ENCODE measurements at places on chromosomes 13 and 19.

GRCh38 chr19:45767881-45768654 is 984 bp downstream of the SIX5 start:
- DNase-seq: peak; percentile 86

DNA sequence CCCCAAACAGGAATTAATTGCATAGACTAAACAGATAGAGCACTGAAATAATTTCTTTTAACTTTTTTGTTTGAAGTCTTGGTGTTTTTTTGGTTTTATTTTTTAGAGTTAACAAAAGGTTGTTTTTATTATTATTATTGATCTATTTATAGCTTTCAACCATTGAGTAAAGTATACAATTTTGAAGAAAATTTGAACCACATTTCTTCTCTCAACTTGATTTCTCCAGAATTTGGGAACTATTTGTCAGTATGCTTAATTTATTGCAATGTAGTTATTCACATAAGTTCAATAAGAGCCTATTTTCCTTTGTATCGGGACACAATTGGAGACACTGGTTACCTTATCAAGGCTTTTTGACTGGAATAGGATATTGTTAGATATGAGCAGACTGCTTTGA is 1045.6 kb upstream of the PCDH9 start:
- no peak for DNase-seq

- no peak for DNase-seq
Measured at GRCh38 chr13:111042661-111043226, 72.4 kb upstream of the ARHGEF7 start.

- DNase-seq: no peak
Measured at GRCh38 chr13:46379611-46380010, 7.4 kb downstream of the RUBCNL start.

GRCh38 chr19:16969135-16969534 is 57.5 kb downstream of the CPAMD8 start:
- peak; percentile 32 for DNase-seq

DNA sequence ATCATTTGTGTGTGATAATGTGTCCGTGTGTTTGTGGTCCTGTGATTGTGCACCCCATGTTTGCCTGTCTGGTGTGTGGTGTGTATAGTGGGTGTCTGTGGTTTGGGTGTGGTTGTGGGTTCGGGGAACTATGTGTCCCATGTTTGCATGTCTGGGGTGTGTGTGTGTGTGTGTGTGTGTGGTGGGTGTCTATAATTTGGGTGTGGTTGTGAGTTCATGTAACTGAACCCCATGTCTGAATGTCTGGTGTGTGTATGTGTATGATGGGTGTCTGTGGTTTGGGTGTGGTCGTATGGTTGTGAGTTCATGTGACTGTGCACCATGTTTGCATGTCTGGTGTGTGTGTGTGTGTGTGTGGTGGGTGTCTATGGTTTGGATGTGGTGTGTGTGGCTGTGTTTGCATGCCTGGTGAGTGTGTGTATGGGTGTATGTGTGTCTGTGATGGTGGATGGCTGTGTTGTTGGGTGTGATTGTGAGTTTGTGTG is 11.1 kb upstream of the NFIX start:
- DNase-seq: no peak

DNA sequence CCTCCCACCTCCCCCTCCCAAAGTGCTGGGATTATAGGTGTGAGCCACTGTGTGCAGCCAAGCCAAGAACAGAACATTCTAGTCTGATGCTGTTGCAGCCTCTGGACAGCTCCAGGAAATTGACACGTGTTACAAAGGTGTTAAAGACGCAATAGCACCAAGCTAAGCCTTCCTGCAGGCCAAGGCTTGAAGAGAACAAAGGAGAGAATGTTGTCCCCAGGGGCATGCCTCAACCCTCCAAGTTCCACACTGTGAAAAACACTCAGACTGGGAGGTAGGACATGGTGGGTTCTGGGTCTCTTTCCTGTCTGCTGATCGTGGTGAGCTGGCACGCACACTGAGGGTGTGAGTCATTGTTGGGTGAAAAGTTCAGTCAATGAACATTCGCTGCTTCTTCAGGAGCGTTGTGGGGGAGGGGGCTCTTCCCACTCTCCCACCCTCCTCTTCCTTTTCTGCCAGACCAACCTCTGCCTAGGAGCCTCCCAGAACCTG is 5.3 kb upstream of the PTPRS start:
- DNase-seq: peak; percentile 77

DNA sequence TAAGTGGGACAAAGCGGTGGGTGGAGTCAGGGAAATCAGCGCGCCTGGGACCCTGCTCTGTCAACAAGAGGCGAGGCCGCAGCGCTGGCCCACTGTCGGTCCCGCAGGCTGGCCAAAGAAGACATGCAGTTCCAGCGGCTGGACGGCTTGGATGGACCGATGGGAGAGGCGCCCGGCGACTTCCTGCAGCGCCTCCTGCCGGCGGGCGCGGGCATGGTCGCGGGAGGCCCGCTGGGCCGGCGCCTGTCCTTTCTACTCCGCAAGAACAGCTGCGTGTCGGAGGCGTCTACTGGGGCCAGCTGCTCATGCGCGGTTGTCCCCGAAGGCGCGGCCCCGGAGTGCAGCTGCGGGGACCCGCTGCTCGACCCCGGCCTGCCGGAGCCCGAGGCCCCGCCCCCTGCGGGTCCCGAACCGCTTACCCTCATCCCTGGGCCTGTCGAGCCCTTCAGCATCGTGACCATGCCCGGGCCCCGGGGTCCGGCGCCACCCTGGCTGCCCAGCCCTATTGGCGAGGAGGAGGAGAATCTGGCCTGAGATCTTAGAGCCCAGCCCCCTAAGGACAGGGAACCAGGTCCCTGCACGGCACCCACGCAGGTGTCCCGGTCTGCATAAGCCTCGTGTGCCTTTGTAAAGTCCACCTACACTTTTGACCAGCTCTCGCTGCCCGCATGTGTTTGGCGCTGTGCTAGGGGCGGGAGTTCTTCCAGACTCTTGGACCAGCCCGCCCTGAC is 6.1 kb downstream of the BEST2 start:
- DNase-seq: peak; percentile 77

DNA sequence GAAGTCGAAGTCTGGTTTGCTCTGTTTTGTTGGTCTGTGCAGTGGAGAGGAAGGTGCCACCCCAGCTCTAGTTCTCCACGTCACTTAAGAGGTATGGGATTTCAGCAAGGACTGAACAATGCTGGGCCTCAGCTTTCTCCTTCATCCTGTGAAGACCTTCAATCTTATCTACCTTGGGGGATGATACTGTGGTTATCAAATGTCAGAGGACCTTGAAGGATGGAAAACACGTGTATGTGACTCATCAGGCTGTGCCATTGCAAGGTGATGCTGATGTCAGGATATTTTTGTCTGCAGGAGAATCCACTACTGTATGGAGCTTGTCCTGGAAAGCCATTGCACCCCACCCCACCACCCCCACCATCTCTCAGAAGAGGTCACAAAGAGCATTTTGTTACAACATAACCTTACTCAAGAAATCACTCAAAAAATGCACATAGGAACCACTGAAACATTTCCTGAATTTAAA is 81.4 kb upstream of the UQCRFS1 start:
- DNase-seq: no peak

DNA sequence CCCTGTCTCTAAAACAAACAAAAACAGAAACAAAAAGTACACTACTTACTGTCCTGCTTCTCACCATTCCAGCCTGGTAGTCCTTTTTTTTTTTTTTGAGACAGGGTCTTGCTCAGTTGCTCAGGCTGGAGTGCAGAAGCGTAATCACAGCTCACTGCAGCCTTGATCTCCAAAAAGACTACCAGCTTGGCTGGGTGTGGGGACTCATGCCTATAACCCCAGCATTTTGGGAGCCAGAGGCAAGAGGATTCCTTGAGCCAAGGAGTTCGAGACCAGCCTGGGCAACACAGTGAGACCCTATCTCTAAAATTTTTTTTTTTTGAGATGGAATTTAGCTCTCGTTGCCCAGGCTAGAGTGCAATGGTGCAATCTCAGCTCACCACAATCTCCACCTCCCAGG is 5.1 kb upstream of the GDF15 start:
- DNase-seq: no peak

- DNase-seq: no peak
Measured at GRCh38 chr13:110653851-110654250, 38.5 kb downstream of the NAXD start.

DNA sequence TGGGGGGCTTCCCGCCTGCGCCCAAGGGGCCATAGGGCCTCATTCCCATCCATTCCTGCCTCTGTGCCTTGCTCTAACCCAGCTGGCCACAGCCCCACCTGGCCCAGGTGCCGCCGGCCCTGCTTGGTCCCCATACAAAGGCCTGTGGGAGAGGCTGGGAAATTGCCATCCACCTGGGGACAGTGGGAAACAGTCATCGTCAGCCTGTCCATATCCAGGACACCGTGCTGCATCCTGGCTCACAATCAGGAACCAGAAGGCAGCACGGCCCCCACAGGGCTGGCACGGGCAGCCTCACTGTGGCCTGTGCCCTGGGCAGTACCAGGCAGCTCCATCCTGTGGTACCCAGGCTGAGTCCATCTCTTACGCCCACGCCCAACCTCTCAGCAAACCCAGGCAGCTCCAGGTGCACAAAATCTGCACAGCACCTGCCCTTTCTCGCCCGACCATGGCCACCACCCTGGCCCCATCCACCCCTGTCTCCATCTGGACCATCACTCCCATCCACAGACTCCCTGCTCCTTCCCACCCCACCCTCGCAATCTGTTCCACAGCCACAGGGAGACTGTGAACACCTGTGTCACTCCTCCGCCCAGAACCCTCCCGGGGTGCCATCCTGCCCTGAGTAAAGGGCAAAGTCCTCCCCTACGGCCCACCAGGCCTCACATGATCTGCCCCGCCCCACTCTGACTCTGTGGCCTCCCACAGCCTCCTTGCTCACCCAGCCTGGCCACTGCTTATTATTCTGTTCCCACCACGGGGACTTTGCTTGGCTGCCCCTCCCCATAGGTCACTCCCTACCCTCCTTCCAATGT is 21.1 kb upstream of the FBXO27 start:
- DNase-seq: no peak

DNA sequence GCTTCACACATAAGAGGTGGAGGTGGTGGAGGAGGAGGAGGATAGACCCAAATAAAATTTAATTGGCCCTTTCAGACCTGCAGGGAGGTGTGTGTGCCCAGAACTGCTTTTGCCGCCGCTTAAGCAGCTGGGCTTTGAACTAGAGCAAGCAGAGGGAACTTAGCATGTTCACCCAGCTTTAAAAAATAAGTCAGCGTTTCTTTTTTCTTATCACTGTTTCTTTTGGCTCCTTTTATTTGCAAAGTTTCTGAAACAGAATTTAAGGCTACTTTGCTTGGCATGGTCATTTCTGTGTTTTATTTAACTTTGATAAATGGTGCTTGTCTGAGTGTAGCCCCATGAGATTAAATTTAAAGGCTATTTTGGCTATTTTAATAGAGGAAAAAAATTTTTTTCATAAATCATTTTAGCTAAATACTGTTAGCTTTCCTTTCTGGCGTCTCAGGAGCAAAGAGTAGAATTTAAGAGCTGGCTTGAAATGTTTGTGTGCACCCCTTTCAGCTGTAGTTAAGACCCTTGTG is 43.3 kb upstream of the RNF113B start:
- no peak for DNase-seq

DNA sequence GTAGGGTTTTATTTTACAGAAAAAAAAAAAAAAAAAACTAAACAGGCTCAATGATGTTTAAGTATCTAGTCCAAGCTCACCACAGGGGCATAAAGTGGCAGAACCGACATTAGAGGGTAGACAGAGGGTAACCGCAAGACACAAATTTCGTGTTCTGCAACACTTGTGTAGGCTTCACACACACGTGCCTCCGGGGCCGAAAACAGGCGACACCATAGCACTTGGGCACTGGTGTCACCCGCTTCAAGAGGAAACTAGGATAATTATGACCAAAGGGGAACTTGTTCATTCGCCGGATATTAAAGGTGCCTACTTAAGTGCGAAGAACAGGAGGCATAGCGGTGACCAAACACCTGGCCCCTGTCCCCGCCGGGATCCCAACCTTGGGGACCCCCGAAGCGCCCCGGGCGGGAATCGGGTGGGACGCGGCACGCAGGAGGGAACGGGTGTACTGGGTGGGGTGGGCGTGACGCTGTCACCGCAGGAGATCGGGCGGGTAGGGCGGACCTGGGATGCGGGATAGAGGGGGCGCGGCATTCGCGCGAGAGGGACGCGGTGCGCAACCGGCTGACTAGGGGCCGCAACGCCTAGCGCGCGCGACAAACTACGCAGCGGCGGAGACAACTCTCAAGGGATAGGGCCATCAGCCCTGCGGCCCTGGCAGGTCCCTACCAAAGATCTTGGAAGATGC is 558 bp downstream of the MZT1 start:
- DNase-seq: peak; percentile 28

GRCh38 chr19:3056417-3057088 is 5.7 kb downstream of the TLE5 start:
- no peak for DNase-seq

GRCh38 chr19:5953680-5954213 is 24.2 kb downstream of the RANBP3 start:
- DNase-seq: no peak

DNA sequence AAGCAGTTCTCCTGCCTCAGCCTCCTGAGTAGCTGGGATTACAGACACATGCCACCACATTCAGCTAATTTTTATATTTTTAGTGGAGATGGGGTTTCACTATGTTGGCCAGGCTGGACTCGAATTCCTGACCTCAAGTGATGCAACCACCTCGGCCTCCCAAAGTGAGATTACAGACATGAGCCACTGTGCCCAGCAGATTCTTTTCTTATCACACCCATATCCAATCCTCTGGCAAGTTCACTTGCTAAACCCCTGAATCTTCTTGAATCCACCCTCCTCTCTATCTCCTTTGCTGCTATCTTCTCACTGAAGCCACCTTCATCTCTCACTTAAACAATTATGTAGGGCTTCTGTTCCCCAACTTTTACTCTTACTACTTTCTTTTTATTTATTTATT is 17.5 kb downstream of the TMEM143 start:
- DNase-seq: peak; percentile 47

GRCh38 chr13:51892657-51893056 is 30.9 kb downstream of the CCDC70 start:
- DNase-seq: no peak

DNA sequence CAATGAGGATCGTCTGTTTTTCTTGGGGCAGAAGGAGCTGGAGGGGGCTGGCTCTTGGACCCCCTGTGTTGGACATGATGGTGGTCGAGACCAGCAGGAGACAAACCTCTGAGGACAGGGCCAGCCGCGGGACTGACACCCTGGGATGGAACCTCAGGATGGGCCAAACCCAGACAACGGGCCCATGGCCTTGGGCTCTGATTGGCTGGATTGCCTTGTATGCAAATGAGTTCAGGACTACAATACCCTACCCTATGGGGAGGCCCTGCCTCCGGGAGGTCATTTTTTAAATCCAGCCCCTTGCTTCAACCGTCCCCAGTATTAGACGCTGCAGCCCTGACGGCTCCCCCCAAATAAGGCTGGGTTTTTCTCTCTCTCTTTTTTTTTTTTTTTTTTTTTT is 22.0 kb downstream of the SLC5A5 start:
- DNase-seq: no peak
